Brain pericyte (primary cell): ENCODE measurements at places on chromosomes 11 and 22.

- no peak for DNase-seq
These were observed 11.6 kb downstream of the SREBF2 start for GRCh38 chr22:41844513-41844912.

DNA sequence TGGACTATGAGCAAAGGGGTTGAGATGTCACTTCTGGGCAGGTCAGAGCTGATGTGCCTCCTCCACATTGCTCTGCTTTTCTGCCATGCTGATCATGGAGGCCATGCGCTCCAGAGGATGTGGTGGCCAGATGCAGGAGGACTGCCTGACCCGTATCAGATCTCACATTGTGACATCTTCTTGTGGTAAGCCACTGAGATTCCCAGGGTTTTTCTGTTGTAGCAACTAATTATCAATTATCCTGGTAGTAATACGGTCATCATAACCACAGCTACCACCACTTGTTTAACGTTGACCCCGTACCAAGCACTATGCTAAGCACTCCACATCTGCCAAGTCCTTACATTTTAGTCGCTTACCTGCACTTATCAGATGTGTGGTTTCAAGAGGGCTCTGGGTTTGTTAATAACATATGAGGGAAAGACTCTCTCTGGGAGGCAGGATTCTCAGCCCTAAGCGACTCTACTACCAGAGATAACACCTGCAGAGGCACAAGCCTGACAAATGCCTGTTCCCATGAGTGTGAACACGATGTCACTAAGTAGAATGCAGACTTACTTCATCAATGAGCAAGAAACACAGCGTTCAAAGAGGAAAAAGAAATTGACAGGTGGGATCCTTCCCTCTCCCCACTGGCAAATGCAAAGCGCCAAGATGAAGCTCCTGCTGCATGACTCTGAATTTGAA lies 63.6 kb upstream of the TIMP3 start:
- DNase-seq, result no peak

GRCh38 chr11:114091516-114092397 lies 32.2 kb downstream of the ZBTB16 start:
- no peak for DNase-seq

DNA sequence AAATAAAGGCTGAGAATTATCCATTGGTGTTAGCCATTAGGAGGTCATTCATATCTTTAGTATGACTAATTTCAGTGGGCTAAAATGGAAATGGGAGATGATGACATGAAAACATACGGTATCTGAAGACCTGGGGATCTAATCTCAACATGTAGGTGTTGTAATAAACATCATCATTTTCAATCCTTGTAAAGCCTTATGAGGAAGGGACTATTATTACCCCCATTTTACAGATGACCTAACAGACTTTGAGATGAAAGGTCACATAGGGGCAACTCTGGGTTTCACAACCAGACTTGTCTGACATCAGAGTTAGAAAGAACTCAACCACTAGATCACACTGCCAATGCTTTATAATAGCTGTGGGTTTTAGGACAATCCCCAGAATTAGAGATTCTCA lies 34.8 kb upstream of the TMEM135 start:
- no peak for DNase-seq

DNA sequence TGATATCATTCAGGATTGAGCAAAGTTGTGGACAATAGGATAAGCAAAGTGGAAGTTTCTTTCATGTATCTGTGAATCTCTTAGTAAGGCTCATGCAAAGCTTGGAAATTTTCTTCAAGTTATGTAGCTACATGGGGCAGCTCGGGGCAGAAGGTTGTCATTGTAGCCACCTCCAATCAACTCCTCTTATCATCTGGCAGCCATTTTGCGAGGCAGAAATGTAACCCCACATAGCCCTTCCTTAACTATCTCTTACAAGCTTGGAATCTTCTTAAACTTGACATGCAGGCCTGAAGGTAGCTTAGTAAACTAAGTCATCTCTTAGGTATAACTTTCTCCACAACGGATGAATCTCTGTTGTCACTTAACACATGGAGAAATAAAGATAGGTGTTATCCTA lies 392.8 kb downstream of the AASDHPPT start:
- no peak for DNase-seq

DNA sequence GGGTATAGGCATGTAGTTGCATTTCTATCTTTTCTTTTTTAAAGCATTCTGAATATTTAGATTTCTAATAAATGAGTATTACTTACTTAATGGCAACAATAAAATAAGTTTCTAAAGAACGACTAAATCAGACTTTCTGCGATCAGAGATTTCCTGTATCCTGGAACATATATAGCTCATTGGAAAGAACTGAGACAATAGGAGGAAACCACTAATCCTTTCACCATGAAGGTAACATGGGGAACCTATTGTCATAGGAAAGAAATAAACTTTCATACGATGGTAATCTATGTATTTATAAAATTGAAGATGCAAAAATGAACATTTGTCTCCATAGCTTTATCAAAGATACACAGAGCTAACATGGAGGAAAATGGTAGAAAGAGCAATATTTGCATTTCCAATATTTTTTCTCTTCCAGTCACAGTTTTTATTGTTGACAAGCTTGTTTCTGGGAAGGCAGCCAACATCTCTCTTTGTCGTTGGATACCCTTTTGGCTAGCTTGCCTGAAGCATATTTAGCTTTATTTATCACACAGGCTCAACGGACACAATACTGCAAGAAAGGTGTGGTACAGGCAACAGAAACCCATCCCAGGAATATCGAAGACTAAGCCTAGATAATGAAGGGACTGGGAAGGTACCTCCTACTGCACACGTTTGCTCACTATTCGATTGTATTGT lies 293.3 kb upstream of the MPPED2 start:
- no peak for DNase-seq

DNA sequence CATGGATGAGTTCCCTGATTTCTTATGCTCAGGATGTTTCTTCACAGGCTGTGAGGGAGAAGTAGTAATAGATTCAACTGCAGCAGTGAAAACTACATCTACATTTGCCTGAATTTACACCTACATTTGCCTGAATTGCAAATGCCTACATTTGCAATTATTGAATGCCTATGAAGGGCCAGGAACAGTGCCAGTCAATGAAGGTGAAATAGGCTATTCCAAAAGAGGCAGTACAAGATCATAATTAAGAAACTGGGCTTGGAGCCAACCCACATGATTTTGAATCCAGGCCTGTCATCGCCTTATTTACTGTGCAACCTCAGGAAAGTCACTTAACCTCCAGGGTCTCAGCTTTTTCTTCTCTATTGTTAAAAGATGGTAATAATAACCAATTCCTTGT lies 1353.3 kb downstream of the FAM181B start:
- no peak for DNase-seq

DNA sequence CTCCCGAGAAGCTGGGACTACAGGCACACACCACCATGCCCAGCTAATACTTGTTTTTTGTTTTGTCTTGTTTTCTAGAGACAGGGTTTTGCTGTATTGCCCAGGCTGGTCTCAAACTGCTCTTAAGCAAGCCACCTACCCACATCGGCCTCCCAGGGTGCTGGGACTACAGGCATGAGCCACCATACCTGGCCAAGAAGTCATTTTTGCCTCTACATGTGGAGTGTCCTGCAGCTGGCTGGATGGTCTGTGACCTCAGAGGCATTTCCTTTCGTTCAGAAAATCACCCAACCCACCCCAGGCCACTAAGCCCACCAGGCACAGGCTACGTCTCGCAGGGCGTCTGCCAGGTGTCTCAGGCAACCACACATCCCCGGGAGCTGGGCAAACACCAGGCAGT lies 12.8 kb downstream of the SHANK2 start:
- no peak for DNase-seq

DNA sequence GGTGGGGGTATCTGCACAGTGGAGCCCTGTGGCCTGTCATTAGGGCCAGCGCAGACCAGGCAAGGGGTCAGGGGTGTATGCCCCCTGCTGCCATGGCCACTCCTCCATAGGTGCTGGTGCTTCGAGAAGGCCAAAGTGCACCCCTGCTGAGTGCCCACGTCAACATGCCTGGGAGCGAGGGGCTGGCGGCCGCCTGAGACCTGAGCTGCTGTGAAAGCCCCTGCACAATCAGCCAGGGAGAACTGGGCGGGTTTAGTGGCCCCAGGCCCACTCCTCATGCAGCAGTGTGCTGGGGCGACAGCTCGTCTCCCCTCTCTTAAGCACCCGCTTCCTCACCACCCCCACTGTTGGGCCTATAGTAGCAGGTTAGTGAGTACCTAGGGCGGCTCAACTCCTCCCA lies 14.0 kb downstream of the ZDHHC24 start:
- no peak for DNase-seq

DNA sequence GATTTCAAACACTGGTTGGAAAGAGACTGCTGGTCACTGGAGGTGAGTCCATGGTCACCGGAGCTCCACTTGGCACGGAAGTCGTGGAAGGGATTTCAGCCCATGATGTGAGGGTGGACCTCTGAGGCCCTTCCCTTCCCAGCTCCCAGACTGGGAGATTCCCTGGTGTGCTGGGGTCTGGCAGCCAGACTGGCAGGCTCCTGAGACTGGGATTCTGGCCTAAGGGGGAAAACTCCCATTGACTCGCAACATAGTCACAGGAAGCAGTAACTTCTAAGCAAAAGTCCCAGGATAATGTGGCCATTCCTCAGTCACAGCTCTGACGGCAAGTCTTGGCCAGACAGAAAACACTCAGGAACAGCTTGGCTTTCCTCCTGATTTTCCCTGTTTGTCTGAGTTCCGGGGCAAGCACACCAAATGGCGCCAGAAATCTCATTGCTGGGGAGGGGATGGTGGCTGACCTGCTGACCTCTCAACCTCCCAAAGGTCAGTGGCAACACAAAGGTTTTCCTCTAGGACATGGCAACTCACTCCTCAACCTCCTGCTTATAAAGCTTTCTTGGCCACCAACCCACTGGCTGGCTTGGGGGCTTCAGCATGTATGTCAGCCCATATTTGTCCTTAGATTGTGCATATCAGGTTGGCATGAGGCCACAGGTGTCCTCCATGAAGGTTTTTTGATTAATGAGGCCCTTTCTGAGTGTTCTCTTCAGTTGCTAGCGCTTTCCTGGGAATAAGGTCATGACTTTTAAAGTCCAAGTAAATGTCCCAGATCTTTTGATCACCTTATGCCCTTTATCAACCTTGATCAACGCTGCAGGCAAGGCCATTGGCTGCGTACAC lies 99.5 kb downstream of the CCDC81 start:
- DNase-seq, result no peak
